ENCODE measurements at places on chromosomes 7 and 10.
A peak's percentile ranks its signal among the peaks of the same experiment; 100 is the strongest.

- no peak for DNase-seq
Measured at GRCh38 chr7:50752422-50752821, 30.3 kb downstream of the GRB10 start.

- DNase-seq, result no peak
Measured at GRCh38 chr10:110504111-110504735, 6.5 kb downstream of the DUSP5 start.

DNA sequence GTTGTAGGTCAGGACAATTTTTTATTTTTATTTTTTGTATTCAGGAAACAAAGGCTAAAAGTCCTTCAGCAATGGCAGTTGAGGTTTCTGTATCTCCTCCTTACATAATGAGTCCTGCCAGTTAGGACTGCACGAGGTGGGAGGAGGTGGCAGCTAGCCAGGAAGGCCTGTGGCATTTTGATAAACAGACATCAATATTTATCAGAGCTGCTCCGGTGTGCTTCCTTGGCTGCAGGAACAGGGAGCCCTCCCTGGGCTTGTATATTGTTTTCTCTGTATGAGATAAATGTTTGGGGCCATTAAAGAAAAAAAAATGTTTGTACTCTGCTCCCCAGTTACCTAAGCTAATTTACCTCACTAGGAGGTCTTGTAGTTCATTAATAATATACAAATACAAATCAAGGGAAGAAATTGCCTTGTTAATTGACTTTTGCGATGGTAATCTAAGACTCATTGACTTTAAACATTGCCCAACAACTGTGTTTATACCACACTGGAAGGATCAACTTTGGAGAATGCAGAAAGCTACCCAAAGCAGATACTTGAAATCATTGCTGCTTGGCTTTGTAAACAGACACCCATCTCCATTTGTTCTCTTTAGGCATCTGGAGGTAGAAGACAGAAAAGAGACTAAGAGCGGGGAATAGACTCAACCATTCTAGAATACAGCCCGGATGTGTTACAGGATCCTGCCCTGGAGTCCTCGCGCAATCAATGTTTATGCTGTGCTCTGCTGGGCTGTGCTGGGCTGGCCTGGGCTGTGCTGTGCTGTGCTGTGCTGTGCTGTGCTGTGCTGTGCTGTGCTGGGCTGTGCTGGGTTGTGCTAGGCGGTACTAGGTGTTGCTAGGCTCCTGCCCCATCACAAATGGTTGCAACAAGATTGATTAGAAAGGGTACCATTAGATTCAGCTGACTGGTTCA is 36.5 kb upstream of the PDZD8 start:
- no peak for DNase-seq

GRCh38 chr10:5042922-5043321 is 39.3 kb upstream of the AKR1C2 start:
- no peak for DNase-seq

DNA sequence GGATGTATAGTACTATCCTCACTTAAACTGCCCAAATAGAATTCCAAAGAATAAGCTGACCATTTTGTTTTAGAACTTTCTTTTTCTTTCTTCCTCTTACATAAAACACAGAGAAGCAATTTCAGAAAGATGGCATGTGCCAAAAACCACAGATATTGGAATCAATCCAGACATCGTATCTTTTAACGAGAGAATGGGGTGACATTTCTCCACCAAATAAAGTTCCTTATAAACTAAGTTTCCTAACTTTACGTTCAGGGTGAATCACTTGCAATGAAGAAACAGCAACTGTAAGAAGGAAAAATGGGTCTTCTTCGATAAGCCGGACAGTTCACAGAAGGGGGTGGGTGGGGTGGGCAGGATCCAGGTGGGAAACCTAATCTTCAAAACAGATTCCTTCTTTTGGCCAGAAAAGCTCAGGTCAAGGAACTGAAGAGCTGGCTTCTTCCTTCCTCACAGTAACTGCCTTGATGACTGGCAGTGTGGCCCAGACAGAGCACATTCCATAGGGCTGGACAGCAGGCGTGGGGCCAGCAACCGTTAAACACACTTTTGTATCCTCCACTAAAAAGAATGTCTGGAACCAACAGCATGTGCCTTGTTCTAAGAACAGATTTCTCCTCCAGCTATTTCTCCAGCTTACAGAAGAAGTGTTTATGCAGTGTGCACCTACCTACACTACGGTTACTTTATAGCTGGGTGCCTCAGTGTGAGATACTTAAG is 31.5 kb downstream of the CREB3L2 start:
- DNase-seq, result no peak

- no peak for DNase-seq
Measured at GRCh38 chr7:47291461-47292081, 290.3 kb downstream of the TNS3 start.

DNA sequence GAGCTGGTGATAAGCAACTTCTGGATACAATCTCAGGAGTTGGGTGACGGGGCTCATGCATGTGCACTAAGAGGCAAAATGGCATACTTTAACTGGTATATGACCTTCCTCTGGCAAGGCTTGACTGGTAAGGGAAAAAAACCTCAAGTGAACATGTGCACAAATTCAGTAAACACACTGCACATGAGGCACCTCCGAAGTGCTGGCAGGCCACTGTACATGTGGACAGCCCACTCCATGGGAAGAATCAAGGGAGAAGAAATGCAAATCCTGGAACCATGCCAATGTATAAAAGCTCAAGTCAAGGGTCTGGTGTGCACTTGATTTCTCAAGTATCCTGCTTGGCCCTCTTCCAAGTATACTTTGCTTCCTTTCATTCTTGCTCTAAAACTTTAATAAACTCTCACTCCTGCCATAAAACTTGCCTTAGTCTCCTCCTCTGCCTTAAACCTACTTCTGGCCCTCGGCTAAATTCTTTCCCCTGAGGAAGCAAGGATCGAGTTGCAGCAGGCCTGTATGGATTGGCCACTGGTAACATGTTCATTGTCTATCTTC is 167.2 kb downstream of the RAMP3 start:
- DNase-seq, result no peak

- no peak for DNase-seq
Measured at GRCh38 chr7:83347945-83348444, 185.3 kb upstream of the PCLO start.

GRCh38 chr10:24727786-24728185 is 4.1 kb upstream of the ARHGAP21 start:
- no peak for DNase-seq

- DNase-seq, result no peak
Measured at GRCh38 chr10:21213381-21213780, 312.1 kb downstream of the SKIDA1 start.

DNA sequence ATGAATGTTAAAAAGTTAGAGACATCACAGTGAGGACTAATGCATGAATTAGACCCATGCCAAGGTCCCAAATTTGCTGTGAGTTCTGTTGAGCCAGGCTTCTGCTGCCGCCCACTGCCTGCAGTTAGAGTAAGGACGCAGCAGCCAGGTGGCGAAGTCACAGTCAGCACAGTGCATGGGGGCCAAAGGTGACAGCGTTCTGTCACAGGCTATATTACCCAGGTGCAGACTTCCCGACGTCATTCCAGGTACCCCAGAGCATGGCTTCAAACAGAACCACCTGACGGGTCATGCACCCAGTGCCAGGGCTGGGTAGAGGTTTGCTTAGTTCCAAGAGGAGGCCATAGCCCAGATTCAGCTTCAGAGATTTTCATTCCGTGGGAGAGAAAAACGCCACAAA is 33.9 kb upstream of the HMX3 start:
- no peak for DNase-seq

DNA sequence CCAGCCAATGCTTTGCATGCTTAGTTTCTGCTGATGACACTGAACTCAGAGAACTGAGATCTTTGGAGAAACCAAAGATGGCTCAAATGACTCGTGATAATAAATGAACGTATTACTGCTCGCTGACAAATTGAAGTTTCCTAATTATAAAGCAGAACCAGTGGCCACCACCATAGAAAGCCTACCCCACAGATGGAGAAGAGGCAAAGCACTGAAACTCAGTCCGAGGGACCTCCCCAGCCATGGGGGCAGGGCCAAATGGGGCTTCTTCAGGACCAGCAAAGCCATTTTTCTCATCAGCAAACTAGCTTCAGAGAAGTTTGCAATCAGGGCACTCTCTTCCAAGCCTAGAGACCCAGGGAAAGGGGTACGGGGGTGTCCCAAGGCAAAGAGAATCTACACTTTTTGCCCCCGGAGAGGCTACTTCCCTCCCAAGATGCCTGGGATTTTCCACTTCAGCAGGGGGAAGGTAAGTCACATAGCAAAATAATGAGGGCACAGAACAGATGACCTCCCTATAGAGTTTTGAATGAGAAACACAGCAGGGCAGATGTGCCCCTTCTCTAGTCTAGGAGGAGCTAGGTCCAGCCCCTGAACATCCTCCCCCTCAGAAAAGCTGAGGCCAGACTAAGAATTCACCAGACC is 4.3 kb upstream of the IL6 start:
- DNase-seq, result no peak

GRCh38 chr10:91607646-91608403 is 25.0 kb downstream of the PPP1R3C start:
- no peak for DNase-seq

- DNase-seq, result no peak
Measured at GRCh38 chr10:129517680-129518057, 50.6 kb downstream of the MGMT start.

- DNase-seq, result no peak
Measured at GRCh38 chr7:137298464-137298794, 45.1 kb downstream of the PTN start.

DNA sequence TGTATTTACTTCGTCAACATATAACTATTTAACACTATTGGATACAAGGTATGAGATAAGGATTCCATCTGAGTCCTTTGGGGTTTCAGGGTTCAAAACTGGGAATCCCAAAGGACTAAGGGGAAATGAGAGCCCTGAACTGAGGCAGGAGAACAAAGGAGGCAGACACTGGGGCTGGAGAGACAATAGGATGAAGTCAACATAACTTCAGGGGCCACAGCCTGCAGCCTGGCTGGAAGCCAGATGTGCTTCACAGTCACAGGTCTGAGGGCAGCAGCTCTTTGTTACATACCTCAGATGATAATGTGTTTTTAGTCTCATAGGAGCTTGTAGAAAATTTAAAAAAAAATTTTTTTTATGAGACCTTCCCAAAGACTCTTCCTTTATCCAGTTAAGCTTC is 73.3 kb downstream of the NRF1 start:
- DNase-seq, result no peak

DNA sequence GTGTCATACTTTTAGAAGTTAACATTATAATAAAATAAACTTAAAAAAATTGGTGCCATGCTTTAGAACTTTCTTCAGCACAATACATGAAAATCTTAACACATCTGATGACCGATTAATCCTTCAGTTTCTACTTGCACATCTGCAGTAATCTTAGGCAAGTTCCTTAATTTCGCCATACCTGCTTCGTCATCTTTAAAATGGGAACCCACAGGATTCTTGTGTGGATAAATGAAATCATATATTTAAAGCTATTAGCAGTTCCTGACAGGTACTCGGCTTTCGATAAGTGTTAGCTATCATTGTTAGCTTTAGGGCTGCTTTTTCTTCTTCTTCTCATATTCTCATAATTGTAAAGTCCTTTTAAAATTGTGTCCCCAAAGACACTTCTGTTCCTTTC is 907 bp upstream of the VPS50 start:
- no peak for DNase-seq

- peak; percentile 13 for DNase-seq
Measured at GRCh38 chr7:43071604-43072003, 40.8 kb upstream of the HECW1 start.

GRCh38 chr7:131147604-131148003 is 180.1 kb upstream of the MKLN1 start:
- no peak for DNase-seq

- DNase-seq, result no peak
Measured at GRCh38 chr7:19001854-19002253, 115.6 kb downstream of the TWIST1 start.

- no peak for DNase-seq
Measured at GRCh38 chr7:143518521-143518920, 40.8 kb downstream of the TAS2R41 start.

DNA sequence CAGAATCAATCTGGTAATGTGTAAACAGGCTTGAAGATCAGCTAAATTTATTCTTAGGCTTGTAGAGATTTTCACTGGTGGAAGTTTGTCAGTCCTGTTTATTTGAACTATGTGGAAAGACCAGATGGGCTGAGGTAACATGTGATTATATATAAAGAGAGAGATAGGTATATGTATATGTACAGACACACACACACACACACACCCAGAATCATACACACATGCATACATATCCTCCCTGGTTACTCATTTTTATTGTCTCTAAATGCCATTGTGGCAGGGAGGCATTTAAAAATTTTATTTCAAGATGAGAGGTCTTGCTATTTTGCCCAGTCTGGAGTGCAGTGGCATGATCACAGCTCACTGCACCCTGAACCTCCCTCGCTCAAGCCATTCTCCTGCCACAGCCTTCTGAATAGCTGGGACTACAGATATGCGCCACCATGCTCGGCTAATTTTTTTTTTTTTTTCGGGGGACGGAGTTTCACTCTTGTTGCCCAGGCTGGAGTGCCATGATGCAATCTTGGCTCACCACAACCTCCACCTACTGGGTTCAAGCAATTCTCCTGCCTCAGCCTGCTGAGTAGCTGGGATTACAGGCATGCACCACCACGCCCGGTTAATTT is 78.1 kb upstream of the CYTH3 start:
- no peak for DNase-seq

DNA sequence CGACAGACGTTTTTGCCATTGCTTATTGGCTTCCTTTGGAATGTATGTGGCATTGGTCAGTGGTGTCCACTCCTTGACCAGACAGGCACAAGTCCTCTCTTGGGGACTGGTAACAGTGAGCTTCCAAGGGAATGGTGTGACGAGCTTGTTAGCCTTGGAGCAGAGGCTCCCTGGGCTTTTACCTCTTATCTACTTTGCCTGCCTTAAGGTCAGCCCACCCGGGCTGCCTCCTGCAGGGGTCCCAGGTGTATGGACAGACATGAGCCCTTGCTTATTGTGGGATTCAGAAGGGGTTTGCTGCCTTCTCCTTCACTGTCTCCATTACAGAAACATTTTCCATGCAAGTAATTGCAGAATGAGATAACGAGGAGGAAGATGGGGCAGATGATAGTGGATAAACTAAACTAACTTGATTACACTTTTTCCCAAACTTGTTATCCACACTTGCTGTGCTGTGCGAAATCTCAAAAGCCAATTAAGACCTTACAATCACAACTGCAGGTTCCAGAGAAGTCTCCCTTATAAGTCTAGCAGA is 29.7 kb downstream of the PLPP4 start:
- no peak for DNase-seq

All from stimulated activated CD4-positive, alpha-beta T cell treated with anti-CD3 and anti-CD28 coated beads, Interleukin-2, amount 100 ng/mL, for 48 hours (primary cell).